ENCODE measurements at places on chromosomes 7 and 10. TPM values are rescaled to one million over a fixed set of nuclear protein-coding genes. Genes with fewer than 3 reads are reported as not detected.

The CH25H gene
- 0.21 TPM for total RNA-seq

The CYP26C1 gene
- total RNA-seq = under 0.01 TPM

The GRID2IP gene
- 0.14 TPM for total RNA-seq

The ADIRF gene
- total RNA-seq = 63.6 TPM

The PDGFA gene
- 56.0 TPM for total RNA-seq

The ADAMTS14 gene
- 0.14 TPM for total RNA-seq

The ABCA13 gene
- total RNA-seq = 4.9 TPM

The BTBD16 gene
- total RNA-seq = 0.07 TPM

The DLX5 gene
- 1.00 TPM for total RNA-seq

The FGFR2 gene
- 20.2 TPM for total RNA-seq

The NUTM2D gene
- 2.1 TPM for total RNA-seq

The ECHDC3 gene
- 10.3 TPM for total RNA-seq

The HABP2 gene
- total RNA-seq = not detected

The IFIT2 gene
- total RNA-seq = 6.4 TPM

The UNCX gene
- not detected for total RNA-seq

The TAS2R5 gene
- 4.4 TPM for total RNA-seq

The SPACDR gene
- total RNA-seq = 0.34 TPM

The MCU gene
- total RNA-seq = 33.1 TPM

The LBX1 gene
- not detected for total RNA-seq

The C10orf62 gene
- total RNA-seq = not detected

The RAB19 gene
- 0.50 TPM for total RNA-seq

The SORBS1 gene
- total RNA-seq = 0.34 TPM

The BTAF1 gene
- total RNA-seq = 51.4 TPM

The PAOX gene
- 3.9 TPM for total RNA-seq

The KIAA1217 gene
- 5.5 TPM for total RNA-seq

The CYP26A1 gene
- total RNA-seq = not detected

The LRGUK gene
- total RNA-seq = 0.34 TPM

The VSTM2A gene
- not detected for total RNA-seq

All from nasal cavity respiratory epithelium epithelial cell of viscerocranial mucosa (primary cell).